ENCODE measurements at places on chromosomes 2 and 18.

DNA sequence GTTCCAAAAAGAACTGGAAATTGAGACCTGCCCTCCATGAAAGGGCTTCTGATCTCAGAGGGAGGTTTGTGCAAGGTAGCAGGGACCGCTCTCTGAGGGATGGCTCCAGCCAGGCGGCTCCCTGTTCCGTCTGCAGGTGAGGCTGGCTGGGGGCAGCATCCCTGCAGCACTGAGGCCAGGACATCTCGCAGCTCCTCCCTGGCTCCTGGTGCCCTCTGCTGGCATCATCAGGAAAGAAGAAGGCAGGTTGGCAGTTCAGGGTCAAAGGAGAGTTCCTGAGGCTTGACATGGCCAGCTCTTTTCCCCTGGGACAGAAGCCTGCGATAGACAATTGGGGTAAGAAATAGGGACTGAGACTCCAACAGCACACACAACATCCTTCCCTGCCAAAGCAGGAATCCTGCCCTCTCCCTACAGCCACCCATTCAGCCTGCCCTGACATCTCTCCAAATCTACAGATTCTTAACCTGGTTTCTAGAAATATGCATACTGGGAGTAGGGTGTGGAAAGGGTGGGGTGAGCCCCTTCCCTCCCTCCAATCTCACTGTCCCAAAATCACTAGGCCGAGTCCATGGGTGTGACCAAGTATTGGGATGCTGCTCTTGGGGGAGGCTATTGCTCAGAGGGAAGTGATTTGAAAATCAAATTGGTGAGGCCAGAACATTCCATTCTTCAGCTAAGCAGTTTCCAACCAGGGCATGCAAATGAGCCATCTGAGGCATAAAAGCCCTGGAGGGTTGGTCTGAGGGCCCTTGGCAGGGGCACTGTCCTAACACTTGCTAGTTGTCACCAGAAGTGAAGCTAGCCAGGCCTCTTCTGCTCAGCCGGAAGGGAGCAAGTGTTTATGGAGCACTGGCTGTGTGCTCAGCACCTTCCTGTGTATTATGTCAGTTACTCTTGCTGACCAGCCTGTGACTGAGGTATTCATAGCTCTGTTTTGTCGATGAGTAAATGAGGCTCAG lies 185.4 kb downstream of the TFCP2L1 start:
- peak; percentile 52 for DNase-seq

DNA sequence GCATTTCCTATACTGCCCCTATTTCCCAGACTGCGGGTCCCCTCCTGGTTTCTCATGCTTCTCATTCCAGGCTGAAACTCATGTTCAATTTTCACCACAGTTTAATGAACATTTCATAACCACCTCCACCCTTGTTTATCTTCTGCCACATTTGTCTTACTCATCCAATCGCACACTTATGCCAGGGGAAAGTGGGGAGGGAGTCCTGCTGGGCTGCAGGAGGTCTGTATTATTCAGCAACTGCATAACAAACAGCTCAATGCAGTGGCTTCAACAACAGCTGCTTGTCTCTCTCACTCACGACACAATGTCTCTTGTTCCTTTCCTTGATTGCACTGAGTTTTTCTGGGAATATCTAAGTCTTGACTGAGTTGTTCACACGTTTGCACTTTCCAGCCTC lies 106.0 kb downstream of the ZNF519 start:
- DNase-seq, result no peak

- no peak for DNase-seq
These were observed 27.8 kb downstream of the GLI2 start for GRCh38 chr2:120763508-120763907.

- peak; percentile 60 for DNase-seq
These were observed 855.4 kb upstream of the CELF4 start for GRCh38 chr18:38421021-38421420.

- no peak for DNase-seq
These were observed 3.9 kb downstream of the TP53I3 start for GRCh38 chr2:24080701-24081100.

DNA sequence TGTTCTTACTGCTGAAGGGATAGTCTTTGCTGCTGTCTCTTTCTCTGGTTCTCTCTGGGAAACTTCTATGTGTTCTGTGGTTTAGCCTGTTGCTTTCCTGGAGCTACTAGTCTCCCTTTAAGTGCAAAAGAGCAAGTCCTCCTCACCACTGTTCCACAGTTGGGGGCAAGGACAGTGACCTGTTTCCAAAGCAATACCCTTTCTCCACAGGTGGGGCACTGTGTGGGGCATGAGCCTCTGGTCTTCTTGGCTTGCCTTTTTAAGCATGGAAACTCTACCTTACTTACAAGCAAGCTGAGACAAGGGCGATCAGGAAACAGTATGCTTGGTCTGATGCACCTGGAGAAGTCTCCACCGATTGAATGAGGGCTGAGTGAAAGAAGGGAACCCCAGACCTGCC lies 156.7 kb downstream of the CPS1 start:
- no peak for DNase-seq

- no peak for DNase-seq
These were observed 34.7 kb downstream of the RMC1 start for GRCh38 chr18:23538001-23538400.

DNA sequence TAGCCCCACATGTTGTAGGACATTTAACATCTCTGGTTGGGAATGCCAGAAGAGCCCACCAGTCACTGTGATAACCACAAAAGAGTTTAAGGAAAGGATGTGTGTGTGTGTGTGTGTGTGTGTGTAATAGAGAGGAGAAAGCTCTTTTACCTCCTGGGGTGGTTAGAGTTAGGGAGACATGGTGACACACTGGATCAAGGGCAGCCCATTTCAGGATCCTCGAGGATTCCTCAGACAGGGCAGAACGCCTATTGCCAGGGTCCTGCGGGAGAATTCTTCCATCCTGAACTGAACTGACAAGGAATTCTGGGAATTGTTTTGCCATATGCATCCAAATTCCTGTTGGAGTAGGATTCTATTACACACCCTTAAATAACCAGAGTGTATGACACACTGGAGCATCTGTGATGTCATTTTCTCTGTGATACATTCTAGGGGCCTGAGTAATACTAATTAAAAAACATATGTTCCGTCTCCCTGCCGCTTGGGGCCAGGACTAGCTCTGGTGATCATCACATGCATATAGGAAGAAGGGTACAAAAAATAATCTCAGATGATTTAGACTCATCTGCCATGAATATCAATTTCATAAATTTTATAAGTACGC lies 156.4 kb upstream of the MMADHC start:
- DNase-seq, result no peak

DNA sequence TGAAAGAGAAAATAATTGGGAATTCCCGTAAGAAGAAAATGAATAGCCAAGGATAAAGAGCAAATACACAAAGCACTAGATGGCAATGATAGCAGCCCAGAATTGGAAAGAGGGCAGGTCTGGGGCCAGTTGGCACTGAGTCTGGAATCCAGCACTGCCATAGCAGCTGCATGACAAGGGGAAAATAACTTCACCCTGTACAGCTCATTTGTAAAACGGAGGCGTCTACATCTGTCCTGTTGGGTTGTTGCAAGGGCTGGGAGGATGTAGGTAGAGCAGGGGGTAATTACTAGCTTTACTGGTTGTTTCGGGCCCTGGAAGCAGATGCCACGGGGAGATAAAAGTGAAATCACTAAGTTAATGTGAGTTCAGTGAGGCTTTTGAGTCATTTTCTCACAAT lies 110.0 kb upstream of the RASGRP3 start:
- DNase-seq, result no peak

DNA sequence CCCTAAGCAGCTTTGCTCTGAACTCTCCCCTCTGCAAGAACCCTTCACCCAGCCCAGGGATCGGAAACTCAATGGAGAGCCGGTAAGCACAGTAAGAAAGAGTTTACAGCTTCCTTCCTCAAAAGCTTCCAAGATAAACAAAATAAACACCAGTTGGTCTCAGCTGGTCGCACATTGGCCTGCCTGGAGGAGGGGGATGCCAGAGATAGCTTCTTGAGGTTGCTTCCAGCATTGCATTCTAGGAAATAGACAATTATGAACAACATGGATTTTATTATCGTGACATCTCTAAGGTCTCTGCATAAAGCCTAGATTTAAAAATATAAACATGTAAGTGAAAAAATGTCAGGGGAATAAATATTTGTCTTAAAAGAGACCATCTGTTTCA lies 141.5 kb upstream of the PKDCC start:
- DNase-seq, result no peak

GRCh38 chr2:173164396-173164795 lies 88.8 kb downstream of the MAP3K20 start:
- DNase-seq, result no peak

GRCh38 chr18:21799721-21800120 lies 59.1 kb downstream of the MIB1 start:
- DNase-seq, result no peak

Measured in NCI-H146 (cell line).